A172 (cell line): ENCODE measurements at places on chromosomes 5 and 9. TPM values are rescaled to one million over a fixed set of nuclear protein-coding genes. Genes with fewer than 3 reads are reported as not detected.

Gene SLC36A2
- not detected in 2 replicates for total RNA-seq

Gene ECM2
- total RNA-seq: 0.26 TPM in 1 of 2 replicates, not detected in the other

Gene ALDOB
- not detected in 2 replicates for total RNA-seq

Gene SLC27A6
- total RNA-seq: not detected in 2 replicates

Gene TLE1
- 10.4 and 12.1 TPM in 2 replicates for total RNA-seq

Gene PCDHA3
- total RNA-seq: 2.9 and 3.2 TPM in 2 replicates

Gene GARIN3
- not detected in 2 replicates for total RNA-seq

Gene SLC25A48
- not detected in 2 replicates for total RNA-seq

Gene CCNG1
- total RNA-seq: 193 and 201 TPM in 2 replicates

Gene TNFSF8
- total RNA-seq: not detected in 2 replicates

Gene C5orf34
- 13.0 and 18.8 TPM in 2 replicates for total RNA-seq

Gene LCN15
- not detected in 2 replicates for total RNA-seq

Gene SLC35D2
- total RNA-seq: 42.4 and 47.9 TPM in 2 replicates

Gene CORO2A
- 12.4 and 12.5 TPM in 2 replicates for total RNA-seq

Gene EDIL3
- 56.5 and 75.7 TPM in 2 replicates for total RNA-seq

Gene NR5A1
- not detected in 2 replicates for total RNA-seq

Gene LCN2
- 0.14 and 1.1 TPM in 2 replicates for total RNA-seq

Gene ARHGEF28
- 15.7 and 15.9 TPM in 2 replicates for total RNA-seq

Gene HTR4
- total RNA-seq: not detected in 2 replicates

Gene ARID3C
- 0.19 TPM in 1 of 2 replicates, not detected in the other for total RNA-seq

Gene PRKACG
- total RNA-seq: not detected in 2 replicates

Gene PRRX2
- total RNA-seq: not detected in 2 replicates

Gene HSPA5
- 77.5 and 93.5 TPM in 2 replicates for total RNA-seq

Gene ADCY2
- 0.10 and 1.2 TPM in 2 replicates for total RNA-seq

Gene SLCO4C1
- not detected in 2 replicates for total RNA-seq

Gene SPATA6L
- not detected in 2 replicates for total RNA-seq

Gene TTC33
- 24.4 and 27.6 TPM in 2 replicates for total RNA-seq

Gene MTMR12
- 27.4 and 28.0 TPM in 2 replicates for total RNA-seq

Gene ORM2
- total RNA-seq: not detected in 2 replicates

Gene ST8SIA4
- 0.07 TPM in 2 replicates for total RNA-seq

Gene MYMK
- total RNA-seq: not detected in 2 replicates

Gene SAPCD2
- 76.4 and 92.3 TPM in 2 replicates for total RNA-seq

Gene DMGDH
- 0.12 TPM in 1 of 2 replicates, not detected in the other for total RNA-seq

Gene IL13
- not detected in 2 replicates for total RNA-seq

Gene FABP6
- total RNA-seq: 0.17 and 1.5 TPM in 2 replicates
